ENCODE measurements at places on chromosomes 3 and 15. TPM values are rescaled to one million over a fixed set of nuclear protein-coding genes. Genes with fewer than 3 reads are reported as not detected.

Gene SMCO1
- total RNA-seq = not detected

Gene IL16
- 69.2 TPM for total RNA-seq

Gene ZPLD1
- 0.07 TPM for total RNA-seq

Gene PPP1R14D
- total RNA-seq = not detected

GRCh38 chr3:170128977-170129431 is 52.5 kb downstream of the PHC3 start:
- no peaks in the 10 kb centered on the region for H3K4me1 ChIP-seq
- H3K36me3 ChIP-seq = no peaks in the 10 kb centered on the region
- no peak for DNase-seq
- H3K27me3 ChIP-seq = no peaks in the 10 kb centered on the region
- H3K4me3 ChIP-seq = no peak overlapping the region

GRCh38 chr3:134619884-134620445 is 30.9 kb downstream of the KY start:
- no peaks in the 10 kb centered on the region for H3K36me3 ChIP-seq
- no peak for DNase-seq
- no peaks in the 10 kb centered on the region for H3K27me3 ChIP-seq
- no peak overlapping the region for H3K4me3 ChIP-seq
- no peaks in the 10 kb centered on the region for H3K4me1 ChIP-seq
- no peak overlapping the region for H3K27ac ChIP-seq

- no peaks in the 10 kb centered on the region for H3K36me3 ChIP-seq
- peak overlapping the region; percentile 12 for H3K27ac ChIP-seq
- no peaks in the 10 kb centered on the region for H3K4me1 ChIP-seq
- no peaks in the 10 kb centered on the region for H3K27me3 ChIP-seq
These were observed 28.4 kb upstream of the MEF2A start for GRCh38 chr15:99537344-99537743.

DNA sequence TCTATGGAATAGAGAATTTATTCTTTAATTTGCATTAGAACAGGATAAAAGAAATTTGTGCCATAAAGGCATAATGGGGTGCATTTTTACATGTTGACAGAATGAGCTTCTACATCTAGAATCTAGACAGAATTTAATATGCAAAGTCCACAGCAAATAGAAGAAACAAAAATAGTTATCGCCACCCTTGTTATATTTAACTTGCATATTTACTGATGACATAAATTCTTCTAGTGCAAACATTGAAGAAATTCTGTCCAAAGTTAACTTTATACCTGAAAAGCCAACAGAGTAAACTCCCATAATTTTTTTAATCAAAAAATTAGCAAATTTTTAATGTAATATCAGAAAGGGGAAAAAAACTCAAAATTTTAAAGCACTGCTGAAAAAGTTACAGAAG is 213.7 kb upstream of the ALCAM start:
- no peaks in the 10 kb centered on the region for H3K36me3 ChIP-seq
- H3K4me1 ChIP-seq = no peaks in the 10 kb centered on the region
- H3K27ac ChIP-seq = no peak overlapping the region
- no peaks in the 10 kb centered on the region for H3K27me3 ChIP-seq
- H3K4me3 ChIP-seq = no peak overlapping the region

DNA sequence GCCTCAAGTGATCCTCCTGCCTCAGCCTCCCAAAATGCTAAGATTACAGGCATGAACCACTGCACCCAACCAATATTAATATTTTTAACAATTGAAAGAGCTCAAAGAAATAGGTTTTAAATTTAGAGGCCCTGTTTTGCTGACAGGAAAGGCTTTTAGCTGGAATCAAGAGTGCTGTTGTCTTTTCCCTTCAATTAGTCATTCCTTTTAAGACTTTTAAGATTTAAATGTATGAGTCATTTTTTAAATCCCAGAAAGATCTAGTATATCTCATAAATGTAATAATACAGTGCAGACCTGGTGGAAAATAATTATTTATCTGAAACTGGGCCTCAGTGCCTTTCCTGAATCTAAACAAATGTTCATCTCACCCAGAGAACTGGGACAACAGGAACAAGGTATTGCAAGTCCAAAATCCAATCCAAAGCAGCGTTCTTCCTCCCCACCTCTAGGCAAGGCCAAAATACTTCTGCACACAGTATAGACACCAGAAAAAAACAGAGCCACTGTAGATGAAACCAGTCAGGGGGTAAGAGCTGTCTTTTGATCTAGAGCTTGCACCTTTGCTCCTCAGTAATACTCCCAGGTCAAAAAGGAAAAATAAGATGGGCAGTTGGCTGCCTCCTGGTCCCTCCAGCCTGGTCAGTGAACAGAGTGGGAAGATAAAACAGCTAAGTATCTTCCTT is 14.4 kb downstream of the AGTR1 start:
- H3K27ac ChIP-seq = no peak overlapping the region
- no peaks in the 10 kb centered on the region for H3K4me1 ChIP-seq
- no peaks in the 10 kb centered on the region for H3K36me3 ChIP-seq
- H3K27me3 ChIP-seq = no peaks in the 10 kb centered on the region

DNA sequence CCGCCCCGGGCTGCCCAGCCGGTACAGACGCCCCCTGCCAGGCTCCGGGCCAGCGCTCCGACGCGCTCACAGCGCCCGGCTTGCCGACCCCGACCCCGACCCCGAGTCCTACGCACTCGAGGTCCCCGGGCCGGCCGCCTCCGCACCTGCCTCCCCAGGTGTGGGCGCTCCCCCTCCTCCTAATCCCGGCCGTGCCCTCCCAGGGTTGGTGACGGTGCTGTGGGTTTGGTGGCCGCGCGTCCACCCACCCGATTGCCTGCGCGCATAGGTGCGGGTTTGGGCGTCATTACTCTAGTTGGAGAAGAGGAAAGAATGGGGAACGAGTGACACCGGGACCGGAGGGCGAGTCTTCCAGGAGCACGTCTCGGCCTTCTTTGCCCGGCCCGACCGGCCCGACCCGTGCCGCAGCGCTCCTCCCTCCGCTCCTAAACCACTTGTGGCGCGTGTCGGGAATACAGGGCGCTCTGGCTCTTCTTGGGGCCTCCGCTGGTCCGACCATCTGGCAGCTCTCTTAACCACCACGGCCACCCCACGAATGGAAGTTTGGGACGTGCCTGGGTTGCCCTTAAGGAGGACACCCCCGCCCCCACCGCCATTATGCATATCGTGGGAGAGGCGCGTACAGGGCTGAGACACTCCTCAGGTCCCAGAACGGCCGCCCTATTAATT is 810 bp upstream of the THRB start:
- H3K36me3 ChIP-seq = no peaks in the 10 kb centered on the region
- H3K4me1 ChIP-seq = no peaks in the 10 kb centered on the region
- peak overlapping the region; percentile 56 for H3K4me3 ChIP-seq

Measured in uterus (tissue), 4 donors.